Fibroblast of skin of abdomen (primary cell): ENCODE measurements at places on chromosomes 3 and 15.

DNA sequence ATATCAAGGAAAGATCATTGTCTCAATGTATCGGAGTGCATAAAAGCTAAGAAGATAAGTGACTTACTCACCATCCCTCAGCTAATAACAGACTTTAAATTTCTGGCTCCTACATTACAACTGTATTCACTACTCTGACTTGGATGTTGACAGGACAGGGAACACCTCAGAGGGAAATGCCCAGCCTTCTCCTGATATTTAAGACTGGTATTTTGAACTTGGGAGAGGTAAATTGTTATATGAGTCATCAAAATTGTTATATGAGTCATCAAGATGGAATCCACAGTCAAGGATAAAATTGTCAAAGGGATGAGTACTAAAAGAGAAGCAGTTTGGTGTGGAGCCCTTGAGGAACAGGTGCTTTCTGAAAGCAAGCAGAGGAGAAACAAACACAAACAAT is 961.4 kb downstream of the VGLL3 start:
- DNase-seq = peak; percentile 2

DNA sequence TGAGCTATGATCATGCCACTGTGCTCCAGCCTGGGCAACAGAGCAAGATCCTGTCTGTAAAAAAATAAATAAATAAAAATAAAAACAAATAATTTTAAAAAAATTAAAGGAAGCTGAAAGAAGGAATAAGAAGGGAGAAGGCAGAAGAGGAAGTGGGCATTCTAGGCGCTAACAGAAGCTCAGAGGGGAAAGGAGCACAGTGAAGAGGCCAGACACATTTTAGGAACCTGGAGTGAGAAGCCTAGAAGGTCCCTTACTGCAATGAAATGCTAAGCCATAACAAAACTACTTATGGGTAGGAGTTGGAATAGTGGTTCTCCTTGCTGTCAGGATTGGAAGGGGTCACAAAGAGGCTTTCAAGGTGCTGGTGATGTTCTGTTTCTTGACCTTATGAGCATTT is 64.0 kb downstream of the ITGB5 start:
- no peak for DNase-seq

DNA sequence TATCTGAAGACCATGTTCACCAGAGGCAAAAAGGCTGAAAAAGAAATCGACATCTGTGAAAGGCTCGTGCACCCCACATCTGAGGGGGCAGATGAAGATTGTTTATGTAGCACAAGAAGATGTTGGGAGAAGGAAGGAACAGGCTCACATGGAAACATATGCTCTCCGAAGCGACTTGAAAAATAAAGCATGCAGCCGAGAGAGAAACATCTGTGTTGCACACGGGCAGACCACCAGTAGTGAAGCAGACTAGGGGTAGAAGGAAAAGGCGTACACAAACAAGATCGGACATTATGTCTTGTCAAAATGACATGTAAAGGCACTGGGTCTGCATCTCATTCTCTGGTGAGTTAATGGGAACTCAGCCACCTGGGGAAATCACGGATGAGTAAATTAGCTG is 356.5 kb downstream of the ZIC4 start:
- peak; percentile 18 for DNase-seq

GRCh38 chr3:197183582-197183981 is 114.8 kb downstream of the DLG1 start:
- DNase-seq = no peak

DNA sequence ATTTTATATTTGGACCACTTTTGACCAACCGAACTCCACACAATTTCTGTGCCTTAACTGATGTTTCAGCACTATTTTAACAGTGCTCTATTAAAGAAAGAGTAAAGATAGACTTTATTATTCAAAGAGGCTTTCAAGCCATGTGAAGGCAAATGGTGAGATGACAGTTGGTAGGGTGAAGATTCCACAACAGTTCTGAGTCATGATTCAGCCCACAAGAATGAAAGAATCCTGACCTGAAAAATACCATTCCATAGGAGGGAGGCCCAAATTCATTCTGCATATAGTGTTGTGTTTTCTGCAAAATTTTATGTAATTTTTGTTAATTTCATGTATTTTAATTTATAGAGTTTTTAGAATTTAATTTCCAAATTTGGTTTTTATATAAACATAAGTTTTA is 135.6 kb upstream of the STAC start:
- DNase-seq = peak; percentile 67

GRCh38 chr3:187594272-187594671 is 75.9 kb downstream of the SST start:
- no peak for DNase-seq
